Activated CD8-positive, alpha-beta memory T cell treated with anti-CD3 and anti-CD28 coated beads, Interleukin-2, amount 50 U/mL, for 4 hours (primary cell): ENCODE measurements at places on chromosomes 3 and 15.

DNA sequence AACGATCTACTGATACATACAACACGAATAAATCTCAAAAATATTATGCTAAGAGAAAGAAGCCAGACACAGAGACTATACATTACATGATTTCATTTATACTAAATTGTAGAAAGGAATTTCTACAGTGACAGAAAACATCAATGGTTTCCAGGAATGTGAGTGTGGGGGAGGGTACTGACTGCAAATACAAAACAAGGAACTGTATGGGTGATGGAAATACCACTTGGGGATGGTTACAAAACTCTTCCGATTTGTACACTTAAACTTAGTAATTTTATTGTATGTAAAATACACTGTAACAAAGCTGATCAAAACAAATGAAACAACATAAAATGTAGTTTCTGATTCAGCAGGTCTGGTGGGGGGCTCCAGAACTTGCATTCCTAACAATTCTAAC lies 45.8 kb upstream of the IP6K2 start:
- no peak for DNase-seq

DNA sequence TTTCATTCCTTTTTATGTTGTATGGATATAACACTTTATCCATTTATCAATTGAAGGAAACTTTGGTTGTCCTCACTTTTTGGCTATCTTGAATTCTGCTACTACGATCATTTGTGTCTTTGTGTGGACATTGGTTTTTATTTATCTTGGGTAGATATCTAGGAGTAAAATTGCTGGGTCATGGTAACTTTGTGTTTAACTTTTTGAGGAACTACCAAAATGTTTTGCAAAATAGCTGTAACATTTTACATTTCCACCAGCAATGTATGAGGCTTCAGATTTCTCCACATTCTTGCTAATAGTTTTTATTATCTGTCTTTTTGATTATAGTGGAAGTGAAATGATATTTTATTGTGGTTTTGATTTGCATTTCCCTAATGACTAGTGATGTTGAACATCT lies 55.6 kb downstream of the TLNRD1 start:
- no peak for DNase-seq

GRCh38 chr3:23805633-23806533 lies at the start of gene UBE2E1:
Gene UBE2E1, plus strand, starts transcription at chr3:23805955. Its CDS starts 1,315 bp downstream, at chr3:23807270.
- DNase-seq: peak; percentile 69

DNA sequence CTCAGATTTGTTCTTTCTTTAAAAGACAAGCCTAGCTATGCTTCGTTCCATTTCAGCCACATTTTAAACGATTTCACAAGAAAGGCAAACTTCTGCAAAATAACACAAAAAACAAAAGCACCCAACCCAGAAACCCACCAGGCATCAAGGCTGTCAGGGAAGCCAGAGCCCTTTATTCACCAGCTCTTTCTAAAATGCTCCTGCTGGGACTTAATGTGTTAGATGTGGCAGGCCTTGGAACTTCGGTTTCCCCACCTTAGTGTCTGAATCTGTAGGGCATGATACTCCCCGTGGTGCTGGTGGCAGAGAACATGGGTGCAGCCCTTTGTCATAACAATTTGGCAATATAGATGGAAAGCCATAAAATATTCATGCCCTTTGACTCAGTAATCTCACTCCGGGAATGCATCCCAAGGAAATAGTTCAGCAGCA lies 56.8 kb upstream of the LCTL start:
- no peak for DNase-seq

GRCh38 chr15:87752250-87752951 lies 504.1 kb downstream of the NTRK3 start:
- no peak for DNase-seq

- no peak for DNase-seq
Measured at GRCh38 chr15:91435113-91435512, 335.1 kb downstream of the SV2B start.

GRCh38 chr15:20646529-20647142 lies 105.0 kb upstream of the GOLGA6L6 start:
- no peak for DNase-seq

DNA sequence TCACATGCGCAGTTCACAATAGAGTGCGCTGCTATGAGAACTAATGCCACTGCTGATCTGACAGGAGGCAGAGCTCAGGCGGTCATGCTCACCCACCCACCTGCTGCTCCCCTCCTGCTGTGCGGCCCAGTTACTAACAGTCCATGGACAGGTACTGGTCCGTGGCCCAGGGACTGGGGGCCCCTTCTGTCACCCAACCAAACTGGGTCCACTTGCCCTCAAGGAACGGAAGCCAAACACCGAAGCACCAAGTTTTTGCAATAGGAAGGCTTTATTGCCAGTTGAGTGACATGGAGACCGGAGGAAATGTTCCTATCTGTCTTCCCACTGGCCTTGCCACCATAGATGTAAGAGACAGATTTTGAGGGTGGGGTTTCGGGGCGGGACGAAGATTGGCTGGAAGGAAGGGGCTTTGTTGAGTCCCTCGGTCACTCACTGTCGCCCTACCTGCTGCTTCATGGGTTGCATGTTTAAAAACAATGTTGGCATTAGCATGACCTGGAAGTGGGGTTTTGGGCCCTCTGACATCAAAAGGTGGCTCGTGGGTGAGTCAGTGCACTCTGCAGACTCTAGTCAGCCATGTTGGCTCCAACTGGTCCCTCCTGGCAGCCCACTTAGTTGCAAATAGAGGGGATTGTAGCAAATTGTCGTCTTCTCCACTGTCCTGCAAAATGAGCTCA lies 141.0 kb downstream of the TJP1 start:
- no peak for DNase-seq

GRCh38 chr3:52495777-52496602 lies 852 bp downstream of the STAB1 start:
- DNase-seq: no peak

DNA sequence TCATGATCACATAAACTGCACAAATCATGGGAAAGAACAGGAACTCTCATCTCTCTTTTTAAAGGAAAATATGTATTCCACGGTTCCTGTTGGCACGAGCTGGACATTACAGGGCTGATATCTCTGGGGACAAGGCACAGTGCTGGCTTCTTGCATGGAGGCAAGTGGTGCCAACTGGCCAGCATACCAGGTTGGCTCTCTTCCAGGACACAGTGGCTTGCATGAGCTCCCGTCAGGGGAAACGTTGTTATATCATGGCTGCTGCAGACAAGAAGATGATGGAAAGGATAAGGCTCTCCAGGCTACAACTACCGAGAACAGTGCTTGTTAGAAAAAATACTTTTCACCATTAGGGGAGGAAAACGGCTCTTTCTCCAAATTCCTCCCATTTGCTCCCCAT lies 283.9 kb downstream of the RORA start:
- no peak for DNase-seq

GRCh38 chr3:157098823-157099185 lies 61.1 kb downstream of the CCNL1 start:
- DNase-seq: no peak

GRCh38 chr15:90563463-90563862 lies 33.7 kb downstream of the CRTC3 start:
- DNase-seq: no peak

- no peak for DNase-seq
Measured at GRCh38 chr3:129613367-129613740, 6.9 kb upstream of the PLXND1 start.

GRCh38 chr3:75913800-75914350 lies 128.5 kb upstream of the ZNF717 start:
- DNase-seq: no peak

- DNase-seq: no peak
Measured at GRCh38 chr3:10337323-10338163, 16.6 kb upstream of the SEC13 start.

DNA sequence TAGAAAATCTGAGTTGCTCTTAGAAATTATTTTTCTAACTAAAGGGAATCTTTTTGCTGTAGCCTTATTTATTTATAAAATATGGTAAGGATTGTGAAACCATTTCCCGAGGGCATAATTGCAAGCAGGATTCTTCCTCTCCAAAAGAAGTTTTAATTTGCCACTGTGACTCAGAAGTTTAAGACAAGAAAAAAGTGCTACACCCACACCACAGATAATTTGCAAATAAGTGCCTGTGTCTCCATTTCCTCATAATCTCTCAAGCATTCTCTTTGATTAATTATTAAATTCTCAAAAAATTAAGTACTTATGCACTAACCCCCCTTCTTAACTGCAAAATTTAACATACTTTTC lies 43.6 kb downstream of the RASA2 start:
- no peak for DNase-seq

DNA sequence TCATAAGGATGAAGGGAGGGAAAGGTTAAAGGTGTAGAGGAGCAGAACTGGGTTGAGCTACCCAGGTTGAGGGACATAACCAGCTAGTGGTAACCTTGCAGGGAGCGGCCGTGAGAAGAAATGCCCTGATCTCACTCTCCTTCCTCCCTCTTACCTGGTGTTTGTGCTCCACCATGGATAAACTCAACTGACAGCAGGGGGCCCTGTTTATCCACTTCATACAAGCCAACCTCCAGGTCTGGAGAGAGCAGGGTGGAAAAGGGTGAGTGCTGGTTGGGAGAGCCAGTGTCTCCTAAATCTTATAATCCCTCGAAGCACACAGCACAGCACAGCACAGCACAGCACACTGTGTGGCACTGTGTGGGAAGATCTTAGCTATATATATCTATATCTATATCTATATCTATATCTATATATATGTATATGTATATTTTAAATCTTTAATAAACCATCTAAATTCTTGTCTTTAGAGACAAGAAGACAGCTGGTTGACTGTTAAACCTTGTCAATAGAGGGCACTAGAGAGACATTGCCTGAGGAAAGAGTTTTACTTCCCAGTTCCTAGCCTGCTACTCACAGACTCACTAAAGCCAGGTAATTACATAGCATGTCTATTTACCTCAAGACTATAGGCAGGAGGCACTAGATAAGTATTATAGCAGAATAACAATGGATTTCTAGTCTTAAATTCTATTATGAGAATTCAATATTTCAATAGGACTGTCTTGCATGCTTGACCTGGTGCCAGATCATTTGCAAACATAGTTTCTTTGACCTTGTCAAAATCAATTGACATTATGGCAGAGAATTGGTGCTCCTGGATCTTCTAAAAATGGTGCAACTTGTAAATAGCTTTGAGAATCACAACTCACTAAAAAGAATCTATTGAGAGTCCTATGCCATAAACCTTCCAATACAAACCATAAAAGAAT lies 21.7 kb upstream of the FMN1 start:
- DNase-seq: no peak

DNA sequence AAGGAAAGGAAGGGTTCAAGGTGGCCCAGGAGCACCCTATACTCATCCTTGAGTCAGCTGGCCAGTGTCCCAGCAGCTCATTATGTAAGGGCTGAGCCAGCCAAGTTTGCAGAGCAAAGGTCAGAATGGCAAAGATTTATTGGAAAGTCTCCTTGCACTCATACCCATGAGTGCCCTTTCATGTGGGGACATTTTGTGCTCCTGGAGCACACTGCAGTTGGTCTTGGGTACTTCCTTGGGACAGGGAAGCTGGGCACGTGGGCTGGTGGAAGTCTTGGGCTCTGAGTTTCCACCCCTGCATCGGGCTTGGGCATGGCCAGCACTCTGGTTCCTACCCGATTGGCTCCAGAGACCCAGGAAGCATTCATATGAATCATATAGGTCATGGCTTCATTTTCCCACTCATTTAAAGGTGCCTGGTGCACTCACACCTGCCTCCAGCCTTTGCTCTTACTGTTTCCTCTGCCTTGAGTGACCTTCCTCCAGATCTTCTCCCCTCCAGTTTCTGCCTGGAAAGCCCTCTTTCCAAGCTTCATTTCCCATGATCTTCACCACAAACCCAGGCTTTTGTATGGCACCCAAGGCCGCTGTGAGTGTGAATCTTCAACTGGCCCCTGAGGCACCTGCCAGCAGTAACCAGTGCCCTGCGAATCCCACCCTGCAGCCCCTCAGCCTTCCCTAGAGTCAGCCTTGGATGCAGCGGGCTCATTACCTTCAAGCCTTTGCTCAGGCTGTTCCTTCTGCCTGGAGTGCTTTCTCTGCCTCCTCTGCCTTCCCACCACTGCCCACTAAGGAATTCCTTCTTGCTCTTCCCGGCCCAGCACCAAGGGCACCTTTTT lies 10.5 kb upstream of the PRKCD start:
- DNase-seq: no peak

GRCh38 chr3:123611082-123611481 lies 26.2 kb upstream of the HACD2 start:
- no peak for DNase-seq

DNA sequence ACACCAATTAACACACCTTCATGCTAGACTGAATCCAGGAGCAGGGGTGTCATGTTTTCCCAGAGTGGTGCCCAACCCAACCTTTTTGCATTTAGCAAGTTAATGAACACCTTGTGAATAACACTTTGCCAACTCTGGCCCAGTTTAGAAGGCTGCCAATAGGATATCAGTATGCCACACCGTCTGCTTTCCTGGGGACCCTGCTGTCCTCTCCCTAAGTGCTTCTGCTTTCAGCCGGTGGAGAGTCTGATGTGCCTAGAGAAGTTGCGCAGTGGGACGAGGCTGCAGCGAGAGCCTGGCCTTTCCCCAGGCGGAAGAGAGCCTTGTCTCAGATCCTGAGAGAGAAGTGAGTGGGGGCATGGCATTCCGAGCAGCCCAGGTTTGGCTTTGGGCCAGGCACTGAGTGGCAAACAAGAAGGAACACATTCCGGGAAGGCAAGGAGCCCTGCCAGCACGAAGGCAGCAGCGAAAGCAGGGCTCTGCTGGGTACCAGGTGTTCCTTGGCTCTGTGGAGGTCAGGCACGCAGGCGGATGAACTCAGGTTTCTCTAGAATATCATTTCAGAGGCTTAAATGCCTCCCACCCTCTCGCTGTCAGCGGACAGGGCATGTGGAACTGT lies 36.9 kb downstream of the SENP8 start:
- no peak for DNase-seq

- no peak for DNase-seq
Measured at GRCh38 chr15:26438316-26438715, 334.6 kb downstream of the GABRB3 start.

GRCh38 chr3:190382082-190382481 lies 5.9 kb upstream of the CLDN16 start:
- DNase-seq: no peak

DNA sequence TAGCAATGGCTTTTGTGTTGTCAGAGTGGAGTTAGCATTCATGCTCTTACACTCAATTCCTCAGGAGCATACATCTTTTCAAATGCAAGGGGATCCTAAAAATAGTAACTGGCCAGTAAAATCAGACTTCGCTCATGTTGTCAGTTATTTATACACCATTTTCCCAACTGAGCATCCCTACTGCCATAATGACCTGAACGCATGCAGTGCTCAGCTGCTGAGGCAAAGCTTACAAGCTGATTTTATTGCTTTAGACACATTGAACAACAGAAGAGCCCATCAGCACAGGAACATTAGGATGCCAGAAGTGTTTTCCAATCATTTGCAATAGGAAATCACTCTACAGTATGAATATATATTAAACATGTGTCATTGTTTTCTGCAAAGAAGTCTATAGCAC lies 689.7 kb upstream of the BCHE start:
- no peak for DNase-seq

GRCh38 chr3:42846685-42847522 lies 28.8 kb downstream of the CYP8B1 start:
- DNase-seq: no peak
